ENCODE measurements at places on chromosomes 12 and 14. TPM values are rescaled to one million over a fixed set of nuclear protein-coding genes. Genes with fewer than 3 reads are reported as not detected.

CIROP gene
- not detected for total RNA-seq

TARBP2 gene
- 62.1 TPM for total RNA-seq

SIX1 gene
- total RNA-seq, result 4.8 TPM

ASCL1 gene
- not detected for total RNA-seq

MTHFD1 gene
- 116 TPM for total RNA-seq
